ENCODE measurements at places on chromosomes 16 and 17.

- DNase-seq: no peak
Measured at GRCh38 chr17:5203908-5204294, 12.2 kb upstream of the ZNF594 start.

DNA sequence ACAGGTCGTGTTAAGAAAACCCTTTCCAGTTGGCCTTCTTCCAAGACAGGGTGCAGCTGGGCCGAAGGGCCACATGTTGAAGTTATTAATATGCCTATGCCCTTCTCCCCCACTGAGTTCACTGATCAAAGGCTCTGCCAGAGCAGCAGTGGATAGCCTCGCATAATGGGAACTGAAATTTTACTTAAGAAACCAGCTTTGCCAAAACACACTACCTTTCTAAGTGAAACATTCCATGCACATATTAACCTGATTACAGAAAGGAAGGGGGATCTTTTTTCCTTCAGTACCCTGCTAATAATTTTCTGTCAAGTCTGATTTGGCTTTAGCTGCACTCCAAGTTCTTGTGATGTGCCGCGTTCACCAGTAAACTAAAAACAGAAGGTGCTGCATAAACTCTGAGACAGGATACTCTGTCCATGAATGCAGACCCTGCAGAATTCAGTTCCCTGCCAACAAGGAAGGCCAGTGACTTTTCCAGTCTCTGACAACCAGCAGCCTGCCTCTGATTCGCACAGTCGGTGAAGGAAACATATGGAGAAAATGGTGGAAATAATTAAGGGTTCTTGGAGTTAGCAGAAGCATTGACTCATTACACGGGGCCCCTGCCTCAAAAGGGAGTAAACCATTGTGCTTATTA lies 283.8 kb downstream of the ZFHX3 start:
- no peak for DNase-seq

DNA sequence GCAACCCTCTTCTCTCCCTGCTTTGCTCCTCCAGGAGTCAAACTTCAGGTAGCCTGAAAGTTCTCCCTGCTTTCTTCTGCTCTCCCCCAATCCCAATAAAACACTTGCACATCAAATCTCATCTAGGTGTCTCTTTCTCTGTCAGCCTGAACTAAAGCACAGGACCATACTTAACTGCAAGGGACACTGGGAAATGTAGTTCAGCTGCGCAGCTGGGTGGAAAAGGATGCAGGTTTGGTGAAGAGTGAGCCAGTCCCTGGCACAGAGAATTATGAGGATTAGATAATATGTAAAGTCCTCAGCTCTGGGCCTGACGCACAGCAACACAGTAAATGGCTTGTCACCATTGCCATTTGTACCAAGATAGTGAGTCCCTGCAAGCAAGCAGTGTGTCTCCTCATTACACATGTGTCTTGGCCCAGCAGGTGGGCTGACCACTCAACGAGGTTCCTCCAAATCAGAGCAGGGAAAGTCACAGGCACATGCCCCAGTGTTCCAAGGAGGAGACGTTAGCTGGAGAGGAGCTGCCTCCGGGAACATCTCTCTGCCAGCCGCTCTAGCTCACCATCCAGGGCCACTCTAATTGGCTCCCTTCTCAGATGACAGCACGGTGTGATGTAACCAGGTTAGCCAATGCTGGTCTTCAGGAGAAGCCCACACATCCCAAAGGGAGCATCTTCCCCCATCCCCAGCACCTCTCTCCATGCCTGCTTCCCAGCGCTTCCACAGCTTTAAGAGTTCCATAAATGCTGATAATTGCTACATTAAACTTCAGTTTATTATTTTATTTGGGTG lies 29.7 kb upstream of the IRX3 start:
- DNase-seq: no peak

- no peak for DNase-seq
Measured at GRCh38 chr17:39845052-39845846, 18.9 kb downstream of the IKZF3 start.

DNA sequence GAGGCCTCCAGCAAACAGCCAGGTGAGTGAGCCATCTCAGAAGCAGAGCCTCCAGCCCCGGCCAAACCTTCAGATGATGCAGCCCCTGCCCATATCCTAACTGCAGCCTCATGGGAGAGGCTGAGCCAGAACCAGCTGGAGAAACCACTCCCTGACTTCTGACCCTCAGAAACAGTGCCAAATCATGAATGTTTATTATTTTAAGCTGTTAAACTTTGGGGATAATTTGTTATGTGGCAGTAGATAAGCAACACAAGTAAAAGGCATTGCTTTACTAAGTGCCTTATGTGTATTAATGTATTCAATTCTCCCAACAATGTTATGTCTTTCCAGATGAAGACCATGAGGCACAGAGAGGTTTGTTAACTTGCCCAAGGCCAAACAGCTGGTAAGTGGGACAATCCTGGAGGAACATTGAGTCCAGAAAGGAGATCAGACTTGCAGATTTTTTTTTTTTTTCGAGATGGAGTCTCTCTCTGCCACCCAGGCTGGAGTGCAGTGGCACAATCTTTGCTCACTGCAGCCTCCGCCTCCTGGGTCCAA lies 59.6 kb downstream of the SOCS1 start:
- DNase-seq: no peak

- no peak for DNase-seq
Measured at GRCh38 chr17:65163990-65164495, 26.9 kb downstream of the RGS9 start.

DNA sequence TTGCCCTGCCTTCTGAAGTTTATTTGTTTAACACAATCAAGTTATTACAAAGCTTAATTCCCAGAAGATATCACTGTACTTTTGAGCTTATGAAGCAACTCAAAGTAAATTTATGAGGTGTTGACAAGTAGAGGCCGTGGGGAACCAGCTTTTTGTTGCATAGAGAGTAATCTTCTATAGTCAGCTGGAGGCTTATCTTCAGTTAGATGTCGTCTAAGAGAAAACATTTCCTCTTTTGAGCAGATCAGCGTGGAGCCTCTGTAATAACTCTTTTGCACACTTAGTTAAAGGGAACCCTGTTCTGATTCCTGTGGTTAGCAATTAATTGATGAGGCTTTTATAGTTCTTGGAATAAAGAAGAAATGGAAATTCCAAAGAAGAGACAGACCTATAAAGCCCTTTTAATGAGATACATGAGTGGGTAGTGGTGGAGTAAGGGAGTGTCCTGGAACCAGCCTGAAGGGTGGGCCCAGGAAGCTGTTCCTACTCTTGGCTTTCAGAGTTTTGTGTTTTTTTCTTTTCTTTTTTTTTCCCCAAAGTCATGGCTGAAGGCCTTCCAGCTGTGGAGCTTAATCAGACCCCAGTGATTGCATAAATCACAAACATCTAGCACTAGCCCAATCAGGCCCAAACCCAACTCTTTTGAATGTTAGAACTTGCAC lies 28.9 kb upstream of the MAP3K14 start:
- no peak for DNase-seq

DNA sequence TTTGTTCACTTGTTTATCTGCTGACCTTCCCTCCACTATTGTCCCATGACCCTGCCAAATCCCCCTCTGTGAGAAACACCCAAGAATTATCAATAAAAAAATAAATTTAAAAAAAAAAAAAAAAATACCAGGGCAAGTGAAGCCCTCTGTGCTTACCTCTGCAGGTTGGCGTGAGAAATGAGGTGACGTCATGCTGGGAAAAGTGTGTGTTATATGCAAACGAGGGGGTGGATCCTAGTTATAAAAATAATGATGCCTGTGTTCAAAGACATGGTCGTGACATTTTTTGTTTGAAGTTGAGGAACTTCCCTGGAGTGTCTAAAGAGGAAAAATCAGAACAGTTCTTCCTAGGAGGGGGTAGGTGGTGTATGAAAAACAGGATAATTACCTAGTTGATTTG lies 20.2 kb downstream of the TMC7 start:
- DNase-seq: no peak

DNA sequence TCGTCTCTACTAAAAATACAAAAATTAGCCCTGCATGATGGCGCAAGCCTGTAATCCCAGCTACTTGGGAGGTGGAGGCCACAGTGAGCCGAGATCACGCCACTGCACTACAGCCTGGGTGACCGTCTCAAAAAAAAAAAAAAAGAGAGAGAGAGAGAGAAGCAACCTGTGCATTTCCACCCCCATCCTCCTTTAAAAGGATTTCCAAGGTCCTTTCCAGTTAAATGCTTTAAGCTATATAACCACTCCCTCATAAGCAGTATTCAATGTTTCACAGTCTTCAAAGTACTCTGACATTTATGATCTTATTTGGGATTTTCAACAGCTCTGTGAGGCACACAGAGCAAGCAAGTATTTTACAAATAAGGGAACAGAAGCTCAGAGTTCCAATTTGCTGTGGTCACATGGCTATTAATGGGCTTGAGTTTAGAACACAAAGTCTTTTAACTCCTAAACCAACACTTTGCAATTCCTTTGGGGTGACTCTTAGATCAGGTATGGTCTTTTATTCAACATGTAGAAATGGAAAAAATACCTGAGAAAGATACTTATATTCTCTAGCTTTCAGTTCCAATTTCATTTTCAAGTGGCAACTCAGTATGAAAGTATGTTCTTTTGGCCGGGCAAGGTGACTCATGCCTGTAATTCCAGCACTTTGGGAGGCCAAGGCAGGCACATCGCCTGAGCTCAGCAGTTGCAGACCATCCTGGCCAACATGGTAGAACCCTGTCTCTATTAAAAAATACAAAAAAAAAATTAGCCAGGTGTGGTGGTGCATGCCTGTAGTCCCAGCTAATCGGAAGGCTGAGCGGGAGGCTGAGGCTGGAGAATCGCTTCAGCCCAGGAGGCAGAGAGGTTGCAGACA lies 31.3 kb downstream of the SPOP start:
- no peak for DNase-seq

DNA sequence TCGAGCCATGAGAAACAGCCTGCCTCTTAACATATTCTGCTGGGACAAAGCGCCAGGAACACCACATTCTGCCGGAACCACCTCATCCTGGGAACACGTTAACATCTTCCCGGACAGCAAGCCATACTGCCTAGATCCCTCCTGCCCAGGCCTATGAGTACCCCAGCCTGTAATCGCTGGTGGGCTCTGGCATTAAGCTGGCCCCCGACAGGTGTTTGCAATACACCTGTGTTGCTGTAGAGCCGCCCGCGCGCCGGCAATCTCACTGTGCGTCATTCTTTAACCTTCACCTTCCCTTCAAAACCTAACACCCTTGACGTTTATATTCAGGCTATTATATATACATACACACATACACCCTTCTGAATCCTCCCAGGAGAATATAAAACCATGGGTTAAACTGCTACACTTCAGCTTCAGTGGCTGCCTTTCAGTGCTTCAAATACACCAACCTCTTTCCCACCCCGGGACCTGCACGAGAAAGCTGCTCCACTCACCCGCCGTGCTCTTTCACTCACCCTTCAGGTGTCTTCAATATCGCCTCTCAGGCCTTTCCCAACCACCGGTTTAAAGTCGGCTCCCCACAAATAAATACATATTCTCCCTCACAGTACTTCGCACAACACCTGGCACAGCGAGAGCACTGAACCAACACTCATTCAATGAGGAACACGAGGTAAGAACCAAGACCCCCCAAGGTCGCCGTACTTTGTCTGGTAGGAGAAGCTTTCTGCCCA lies 1.0 kb upstream of the ENDOV start:
- no peak for DNase-seq

DNA sequence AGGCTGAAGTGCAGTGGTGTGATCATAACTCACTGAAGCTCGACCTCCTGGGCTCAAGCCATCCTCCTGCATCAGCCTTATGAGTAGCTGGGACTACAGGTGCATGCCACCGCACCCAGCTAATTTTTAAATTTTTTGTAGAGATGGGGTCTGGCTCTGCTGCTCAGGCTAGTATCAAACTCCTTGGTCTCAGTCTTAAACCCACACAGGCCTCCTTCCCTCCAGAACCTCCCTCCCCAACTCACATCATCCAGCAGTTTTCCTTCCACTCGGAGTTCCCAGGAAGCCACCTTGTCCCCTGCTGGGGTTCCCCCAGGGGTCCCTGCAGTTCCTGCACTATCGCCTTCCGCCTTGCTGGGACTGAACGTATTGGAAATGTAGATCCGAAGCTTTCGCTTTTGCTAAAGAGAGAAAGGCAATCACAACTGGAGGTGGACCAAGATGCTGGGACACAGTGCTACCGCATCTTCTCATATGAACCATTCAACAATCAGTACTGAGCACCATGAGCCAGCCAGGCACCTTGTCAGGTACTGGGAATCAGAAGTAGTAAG lies 7.2 kb downstream of the SMARCD2 start:
- no peak for DNase-seq

- no peak for DNase-seq
Measured at GRCh38 chr17:57433452-57433851, 177.1 kb downstream of the MSI2 start.

GRCh38 chr17:31058976-31059375 lies 35.8 kb upstream of the NF1 start:
- no peak for DNase-seq

- DNase-seq: no peak
Measured at GRCh38 chr16:29712809-29713208, 33.0 kb downstream of the C16orf54 start.

Data from left ventricle myocardium superior (tissue), 1 donor.